ENCODE measurements at places on chromosomes 5 and 9. TPM values are rescaled to one million over a fixed set of nuclear protein-coding genes. Genes with fewer than 3 reads are reported as not detected.

TGFBR1 gene
- 65.7 TPM for total RNA-seq

SOHLH1 gene
- total RNA-seq: not detected

PCDHGA8 gene
- 4.0 TPM for total RNA-seq

ATP10B gene
- total RNA-seq: 0.03 TPM

NUTM2F gene
- not detected for total RNA-seq

IL3 gene
- total RNA-seq: not detected

CDC25C gene
- 0.69 TPM for total RNA-seq
